Metanephros (tissue), 2 donors: ENCODE measurements at places on chromosomes 16 and 17. TPM values are rescaled to one million over a fixed set of nuclear protein-coding genes. Genes with fewer than 3 reads are reported as not detected.

TEKT3 gene
- total RNA-seq = 1.3 TPM

SLC22A31 gene
- total RNA-seq = 0.47 TPM

DRC7 gene
- total RNA-seq = 1.8 TPM

MYO15A gene
- 2.2 TPM for total RNA-seq

ATP2A1 gene
- total RNA-seq = 157 TPM

TMEM100 gene
- 25.9 TPM for total RNA-seq

B3GNT9 gene
- 21.1 TPM for total RNA-seq

TBX2 gene
- 103 TPM for total RNA-seq

ARHGAP44 gene
- total RNA-seq = 7.9 TPM

TVP23B gene
- total RNA-seq = 31.0 TPM

HSD11B2 gene
- 198 TPM for total RNA-seq

C16orf95 gene
- 5.0 TPM for total RNA-seq

HP gene
- 4.3 TPM for total RNA-seq

LGALS9 gene
- total RNA-seq = 12.8 TPM

CES5A gene
- total RNA-seq = not detected

PPM1E gene
- 2.2 TPM for total RNA-seq
